ENCODE measurements at places on chromosomes 2 and 18.
A peak's percentile ranks its signal among the peaks of the same experiment; 100 is the strongest.

GRCh38 chr2:222572751-222573174 lies 83.1 kb downstream of the FARSB start:
- no peaks in the 10 kb centered on the region for H3K4me1 ChIP-seq
- H3K4me3 ChIP-seq, result no peak overlapping the region
- no peak for DNase-seq
- H3K27me3 ChIP-seq, result no peaks in the 10 kb centered on the region
- no peaks in the 10 kb centered on the region for H3K36me3 ChIP-seq

GRCh38 chr18:13219593-13220159 lies 1.1 kb downstream of the LDLRAD4 start:
- H3K27ac ChIP-seq, result no peak overlapping the region
- H3K4me3 ChIP-seq, result no peak overlapping the region
- no peaks in the 10 kb centered on the region for H3K36me3 ChIP-seq
- H3K4me1 ChIP-seq, result peaks cover 22% of the 10 kb centered on the region

DNA sequence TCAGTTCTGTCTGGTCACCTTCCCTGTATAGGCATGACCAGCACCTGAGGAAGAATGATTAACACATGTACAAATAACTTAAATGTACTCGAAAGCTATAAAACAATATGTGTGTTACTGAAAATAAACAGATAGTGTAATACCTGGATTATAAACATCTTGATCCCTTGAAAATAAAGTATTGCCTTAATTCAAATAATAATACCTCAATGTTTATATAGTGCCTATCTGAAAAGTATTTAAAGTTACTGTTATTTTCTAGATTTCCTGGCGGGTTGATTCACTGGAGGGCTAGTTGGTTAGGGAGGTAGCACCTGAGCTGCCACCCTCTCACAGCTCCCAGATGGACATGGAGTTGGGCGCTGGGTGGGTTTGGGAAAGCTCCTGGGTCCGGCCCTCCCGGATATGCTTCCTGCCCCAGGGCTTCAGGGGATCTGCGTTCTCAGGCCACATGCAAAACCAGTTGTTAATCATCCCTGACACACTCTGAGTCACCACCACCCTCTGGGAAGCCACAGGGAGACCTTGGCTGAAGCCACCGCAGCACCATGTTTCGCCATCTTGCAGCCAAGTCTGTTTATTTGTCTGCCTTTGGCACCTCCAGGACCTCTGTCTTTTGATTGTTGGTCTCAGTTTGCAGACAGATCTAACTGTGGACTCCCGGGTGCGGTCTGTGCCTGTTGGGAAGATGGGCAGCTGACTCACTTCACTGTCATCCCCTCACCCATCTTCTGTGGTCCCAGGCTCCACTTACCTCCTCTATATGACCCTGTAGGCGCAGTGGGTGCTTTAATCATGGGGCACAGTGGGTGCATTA lies 35.3 kb downstream of the RAB31 start:
- no peaks in the 10 kb centered on the region for H3K36me3 ChIP-seq
- DNase-seq, result no peak
- no peak overlapping the region for H3K4me3 ChIP-seq
- H3K4me1 ChIP-seq, result no peaks in the 10 kb centered on the region

- peak overlapping the region; percentile 44 for H3K27ac ChIP-seq
- H3K36me3 ChIP-seq, result no peaks in the 10 kb centered on the region
- peaks cover 45% of the 10 kb centered on the region for H3K4me1 ChIP-seq
- no peaks in the 10 kb centered on the region for H3K27me3 ChIP-seq
- H3K4me3 ChIP-seq, result no peak overlapping the region
These were observed 6.3 kb downstream of the YES1 start for GRCh38 chr18:805755-806110.

GRCh38 chr2:166451468-166451867 lies 42.6 kb downstream of the SCN7A start:
- no peak for DNase-seq
- no peak overlapping the region for H3K4me3 ChIP-seq
- H3K36me3 ChIP-seq, result no peaks in the 10 kb centered on the region
- H3K27ac ChIP-seq, result no peak overlapping the region
- no peaks in the 10 kb centered on the region for H3K27me3 ChIP-seq

- no peak for DNase-seq
- no peak overlapping the region for H3K4me3 ChIP-seq
- peaks cover 8% of the 10 kb centered on the region for H3K4me1 ChIP-seq
- H3K27me3 ChIP-seq, result no peaks in the 10 kb centered on the region
These were observed 34.7 kb upstream of the MCFD2 start for GRCh38 chr2:46950314-46950713.

GRCh38 chr2:121545913-121546312 lies 15.2 kb downstream of the RNU4ATAC start:
- H3K4me3 ChIP-seq, result no peak overlapping the region
- H3K4me1 ChIP-seq, result no peaks in the 10 kb centered on the region
- H3K27ac ChIP-seq, result no peak overlapping the region
- no peaks in the 10 kb centered on the region for H3K36me3 ChIP-seq
- no peak for DNase-seq

GRCh38 chr2:128298846-128299507 lies 19.7 kb downstream of the HS6ST1 start:
- H3K27ac ChIP-seq, result no peak overlapping the region
- H3K27me3 ChIP-seq, result no peaks in the 10 kb centered on the region
- no peak overlapping the region for H3K4me3 ChIP-seq

GRCh38 chr18:6792391-6792790 lies 62.9 kb downstream of the ARHGAP28 start:
- H3K36me3 ChIP-seq, result no peaks in the 10 kb centered on the region
- no peaks in the 10 kb centered on the region for H3K4me1 ChIP-seq
- H3K27me3 ChIP-seq, result no peaks in the 10 kb centered on the region
- DNase-seq, result no peak

- H3K27ac ChIP-seq, result no peak overlapping the region
- no peak overlapping the region for H3K4me3 ChIP-seq
- no peak for DNase-seq
- H3K4me1 ChIP-seq, result peaks cover 4% of the 10 kb centered on the region
- no peaks in the 10 kb centered on the region for H3K36me3 ChIP-seq
These were observed 16.0 kb upstream of the ACYP2 start for GRCh38 chr2:54099370-54099769.

DNA sequence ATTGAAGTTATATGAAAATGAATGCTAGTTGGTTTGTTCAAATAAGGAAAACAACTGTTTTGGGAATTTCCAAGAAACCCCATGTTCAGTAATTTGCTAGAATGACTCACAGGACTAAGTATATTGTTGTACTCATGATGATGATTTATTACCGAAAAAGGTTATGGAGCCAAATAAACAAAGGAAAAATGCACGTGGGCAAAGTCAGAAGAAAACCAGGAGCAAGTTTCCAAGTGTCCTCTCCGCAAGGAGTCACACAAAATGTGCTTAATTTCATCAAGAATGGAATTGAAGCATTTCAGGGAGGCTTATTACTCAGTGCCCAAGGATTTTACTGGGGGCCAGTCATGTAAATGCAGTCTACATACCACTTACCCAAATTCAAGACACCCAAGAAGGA lies 1652.4 kb upstream of the TMEFF2 start:
- H3K4me1 ChIP-seq, result no peaks in the 10 kb centered on the region
- no peak overlapping the region for H3K4me3 ChIP-seq
- no peaks in the 10 kb centered on the region for H3K36me3 ChIP-seq
- H3K27ac ChIP-seq, result no peak overlapping the region
- H3K27me3 ChIP-seq, result no peaks in the 10 kb centered on the region

- DNase-seq, result no peak
- H3K27me3 ChIP-seq, result no peaks in the 10 kb centered on the region
- H3K4me1 ChIP-seq, result no peaks in the 10 kb centered on the region
These were observed 65.4 kb downstream of the PLA2R1 start for GRCh38 chr2:159996792-159997546.

- H3K4me3 ChIP-seq, result no peak overlapping the region
- H3K36me3 ChIP-seq, result no peaks in the 10 kb centered on the region
- no peaks in the 10 kb centered on the region for H3K27me3 ChIP-seq
- DNase-seq, result no peak
- no peaks in the 10 kb centered on the region for H3K4me1 ChIP-seq
These were observed 91.5 kb downstream of the LTBP1 start for GRCh38 chr2:33038230-33038629.

GRCh38 chr18:51622702-51623101 lies 425.2 kb upstream of the MEX3C start:
- no peak overlapping the region for H3K27ac ChIP-seq
- DNase-seq, result no peak
- no peaks in the 10 kb centered on the region for H3K36me3 ChIP-seq
- H3K27me3 ChIP-seq, result no peaks in the 10 kb centered on the region
